Pancreas (tissue), 10 donors: ENCODE measurements at places on chromosomes 5 and 9. TPM values are rescaled to one million over a fixed set of nuclear protein-coding genes. Genes with fewer than 3 reads are reported as not detected.

The PRR16 gene
- 0.61 TPM for polyA plus RNA-seq

DNA sequence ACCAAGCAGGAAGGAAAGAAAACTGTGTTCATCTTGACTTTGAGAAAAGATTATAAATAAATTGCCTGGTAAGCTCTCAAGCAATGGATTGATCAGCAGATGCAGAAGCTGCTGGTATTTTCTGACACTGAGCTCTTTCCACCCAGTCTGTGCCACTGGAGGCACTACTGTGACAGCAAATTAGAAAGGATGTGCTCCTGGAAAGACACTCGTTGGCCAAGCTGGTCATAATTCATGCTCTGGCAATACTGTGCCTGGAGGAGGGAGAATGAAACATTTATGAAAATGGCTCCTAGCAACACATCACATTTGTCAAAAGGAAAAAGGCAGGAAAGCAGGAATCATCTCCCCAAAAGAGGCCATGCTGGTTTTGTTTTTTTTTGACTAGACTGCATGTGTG is 84.2 kb downstream of the CAVIN4 start:
- DNase-seq, result no peak

DNA sequence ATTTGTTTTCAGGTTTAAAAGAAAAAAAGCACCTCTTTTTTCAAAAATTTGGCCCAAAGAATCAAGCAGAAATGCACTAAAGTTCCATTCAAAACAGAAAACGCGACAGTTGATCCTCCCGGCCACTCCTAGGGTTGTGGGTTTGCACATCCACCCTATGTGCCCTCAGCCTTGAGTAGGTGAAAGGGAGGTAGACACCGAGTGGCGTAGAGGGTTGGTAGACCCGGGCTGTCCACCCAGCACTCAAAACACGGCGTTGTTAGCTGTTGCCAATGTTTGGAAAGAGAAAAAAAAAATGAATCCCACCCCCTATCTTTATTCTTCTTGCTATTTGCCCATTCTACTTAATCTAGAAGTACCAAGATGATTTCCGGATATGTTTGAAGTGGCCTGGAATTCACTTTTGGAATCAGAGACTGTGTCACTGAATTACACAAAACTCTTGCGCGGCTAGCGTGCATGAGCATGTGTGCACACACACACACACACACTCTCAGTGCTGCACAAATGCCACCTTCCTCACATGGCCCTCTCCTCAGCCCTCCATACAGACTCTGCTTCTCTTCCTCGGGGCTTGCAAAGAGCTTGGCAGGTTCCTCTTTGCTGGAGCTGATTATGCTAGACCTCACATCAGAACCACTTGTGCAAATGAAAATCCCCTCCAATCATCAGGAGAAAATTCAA is 110.2 kb upstream of the HAND1 start:
- DNase-seq, result no peak

GRCh38 chr5:19554524-19554923 is 433.5 kb downstream of the CDH18 start:
- no peak for DNase-seq

GRCh38 chr9:107816561-107817021 is 327.0 kb upstream of the KLF4 start:
- no peak for DNase-seq

- DNase-seq, result no peak
Measured at GRCh38 chr5:14076561-14076960, 66.6 kb upstream of the TRIO start.

- no peak for DNase-seq
Measured at GRCh38 chr5:62342476-62342837, 36.5 kb downstream of the KIF2A start.

DNA sequence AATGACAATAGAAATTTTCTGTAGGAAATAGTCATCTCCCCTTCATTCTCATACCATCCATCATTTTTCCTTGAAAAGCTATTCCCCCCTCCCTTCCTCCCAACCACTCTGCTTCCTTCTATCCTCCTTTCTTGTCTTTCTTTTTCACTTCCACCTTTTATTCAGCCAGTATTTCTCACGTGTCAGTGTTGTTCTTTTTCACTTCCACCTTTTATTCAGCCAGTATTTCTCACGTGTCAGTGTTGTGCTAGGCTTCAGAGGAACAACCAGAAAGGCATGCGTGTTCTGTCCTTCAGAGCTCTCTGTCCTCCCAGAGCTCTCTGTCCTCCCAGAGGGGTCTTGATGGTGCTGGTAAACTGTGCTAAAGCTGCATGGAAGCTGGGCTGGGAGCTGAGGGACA is 419.6 kb downstream of the GADD45G start:
- no peak for DNase-seq

DNA sequence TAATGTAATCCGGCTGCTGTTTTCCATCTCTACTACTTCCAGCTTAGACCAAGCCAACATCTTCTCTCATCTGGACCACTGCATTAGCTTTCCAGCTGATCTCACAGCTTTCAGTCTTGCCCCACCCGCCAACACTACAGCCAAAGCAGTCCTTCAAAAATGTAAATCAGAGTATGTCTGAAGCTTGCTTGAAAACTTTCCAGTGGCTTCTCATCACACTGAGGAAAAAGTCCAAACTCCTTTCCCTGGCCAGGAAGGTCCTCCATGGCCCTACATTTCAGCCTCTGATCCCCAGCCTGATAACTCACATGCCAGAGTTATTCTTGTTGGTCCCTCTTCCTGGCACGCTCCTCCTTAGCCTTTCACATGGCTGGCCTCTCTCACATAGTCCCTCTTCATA is 38.5 kb downstream of the TTC1 start:
- DNase-seq, result no peak

The TRIM41 gene
- 17.3 TPM for polyA plus RNA-seq
